KBM-7 (cell line): ENCODE measurements at places on chromosomes 2 and 18.

- DNase-seq: no peak
These were observed 58.4 kb upstream of the NT5C1B start for GRCh38 chr2:18647731-18648130.

DNA sequence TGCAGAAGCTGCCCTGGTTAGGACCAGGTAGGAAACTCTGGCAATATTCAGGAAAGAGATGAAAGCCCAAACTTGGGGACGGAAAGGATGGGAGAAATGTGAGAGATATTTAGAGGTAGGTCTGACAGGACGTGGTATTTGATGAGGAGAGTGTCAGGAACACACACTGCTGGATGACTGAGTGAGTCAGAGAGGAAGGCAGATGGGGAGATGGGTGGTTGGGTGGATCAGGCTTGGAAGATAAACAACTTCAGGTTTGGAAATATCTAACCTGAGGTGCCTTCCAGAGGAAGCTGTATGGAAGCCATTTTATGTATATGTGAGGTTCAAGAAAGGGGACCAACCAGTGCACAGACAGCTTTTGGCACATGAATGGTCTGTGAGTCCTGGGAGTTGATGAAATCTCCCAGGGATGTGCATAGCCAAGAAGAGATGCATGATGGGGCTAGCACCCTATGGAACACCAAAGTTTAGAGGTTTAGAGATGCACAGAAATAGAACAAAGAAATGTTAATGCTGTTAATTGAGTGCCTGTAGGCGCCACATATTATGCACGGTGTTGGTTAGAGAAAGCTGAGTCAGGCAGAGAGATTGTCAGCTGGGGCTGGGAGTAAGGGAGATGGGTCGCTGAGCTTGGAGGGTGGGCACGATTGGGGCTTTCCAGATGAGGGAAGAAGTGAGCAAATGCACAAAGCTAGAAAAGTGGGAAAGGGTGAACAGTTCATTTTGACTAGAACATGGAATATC lies 101.0 kb downstream of the VIT start:
- DNase-seq: no peak

DNA sequence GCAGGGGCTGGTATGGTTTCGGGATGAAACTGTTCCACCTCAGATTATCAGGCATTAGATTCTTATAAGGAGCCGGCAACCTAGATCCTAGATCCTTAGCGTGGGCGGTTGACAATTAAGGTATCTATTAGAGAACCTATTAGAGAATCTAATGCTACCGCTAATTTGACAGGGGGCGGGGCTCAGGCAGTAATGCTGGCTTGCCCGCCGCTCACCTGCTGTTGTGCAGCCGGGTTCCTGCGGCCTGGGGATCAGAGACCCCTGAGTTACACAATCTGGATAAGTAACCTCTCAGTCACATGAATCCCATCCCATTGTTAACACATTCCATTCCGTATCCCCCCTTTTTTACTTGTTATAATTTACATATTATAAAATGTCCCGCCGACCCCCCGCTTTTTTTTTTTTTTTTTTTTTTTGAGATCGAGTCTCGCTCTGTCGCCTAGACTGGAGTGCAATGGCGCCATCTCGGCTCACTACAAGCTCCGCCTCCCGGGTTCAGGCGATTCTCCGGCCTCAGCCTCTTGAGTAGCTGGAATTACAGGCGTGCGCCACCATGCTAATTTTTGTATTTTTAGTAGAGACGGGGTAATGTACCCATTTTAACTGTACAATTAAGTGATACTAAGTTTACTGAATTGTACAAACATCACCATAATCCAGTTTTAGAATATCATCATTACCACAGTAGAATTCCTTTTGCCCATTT lies 42.0 kb upstream of the GPD2 start:
- no peak for DNase-seq

GRCh38 chr2:43370705-43371104 lies 144.3 kb upstream of the ZFP36L2 start:
- DNase-seq: no peak

GRCh38 chr2:224165901-224166319 lies 126.8 kb upstream of the SERPINE2 start:
- no peak for DNase-seq

DNA sequence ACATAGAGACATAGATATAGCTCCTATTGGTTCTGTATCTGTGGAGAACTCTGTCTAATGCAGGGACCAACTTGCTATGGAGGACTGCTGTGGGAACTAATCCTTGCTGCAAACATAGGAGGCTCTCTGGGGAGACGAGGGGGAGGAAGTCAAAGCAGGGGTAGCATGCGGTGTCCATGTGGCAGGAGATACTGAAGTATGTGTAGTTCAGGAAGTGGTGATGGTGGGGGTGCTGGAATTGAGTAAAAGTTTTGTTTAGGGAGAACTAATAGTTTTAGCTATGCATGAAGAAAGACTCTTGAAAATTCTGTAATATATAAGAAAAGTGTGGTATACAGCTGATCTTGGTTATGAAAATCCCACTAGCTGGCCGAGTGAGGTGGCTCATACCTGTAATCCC lies 62.0 kb downstream of the ANKRD44 start:
- DNase-seq: peak; percentile 76

DNA sequence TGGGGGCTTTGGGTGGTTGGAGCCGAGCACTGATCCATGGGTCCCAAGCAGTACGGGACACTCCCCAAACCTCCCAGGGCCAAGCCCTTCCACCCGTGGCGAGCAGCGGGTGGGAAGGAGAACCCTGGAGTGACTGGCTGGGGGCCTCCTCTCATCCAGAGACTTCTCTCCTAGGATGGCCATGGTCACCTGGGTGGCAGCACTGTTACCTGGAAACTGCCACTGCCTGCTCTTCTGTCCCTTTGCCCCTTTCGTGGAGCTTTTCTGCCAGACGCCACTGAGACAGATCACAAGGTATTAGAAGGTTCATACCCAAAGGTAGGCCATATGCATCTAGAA lies 26.9 kb downstream of the CENPO start:
- no peak for DNase-seq

DNA sequence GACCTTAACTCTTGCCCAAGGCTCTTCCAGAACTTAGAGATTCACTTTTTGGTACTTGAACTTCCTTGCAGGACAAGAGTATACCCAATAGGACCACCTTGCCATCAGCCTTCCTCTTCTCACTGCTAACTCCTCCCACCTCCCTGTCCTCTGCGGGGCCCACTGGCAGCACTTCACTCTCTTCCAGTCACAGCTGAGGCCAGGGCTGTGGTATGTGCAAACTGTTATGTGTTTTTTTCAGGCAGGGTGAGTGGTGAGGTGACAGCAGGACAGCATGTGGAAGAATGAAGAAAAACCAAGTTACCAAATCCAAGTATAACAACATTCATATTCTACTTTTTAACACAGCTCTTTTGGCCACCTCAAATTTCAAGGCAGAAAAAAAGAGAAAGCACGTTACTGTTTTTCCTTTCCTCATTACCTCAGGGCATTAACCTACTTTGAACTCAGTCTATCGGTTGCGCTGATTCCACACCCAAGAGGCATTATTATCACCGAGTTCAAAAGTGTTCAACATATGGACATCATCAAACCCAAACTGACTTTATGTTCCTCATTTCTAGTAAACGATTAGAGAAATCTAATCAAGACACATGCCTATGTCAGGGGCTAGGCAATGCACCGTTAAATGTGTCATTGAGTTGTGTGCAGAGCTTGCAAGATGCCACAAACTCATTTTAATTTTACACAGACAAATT lies 605.2 kb upstream of the SYT4 start:
- no peak for DNase-seq

GRCh38 chr2:96565111-96565510 lies 28.6 kb downstream of the ARID5A start:
- DNase-seq: no peak

GRCh38 chr2:70887208-70887549 lies 48.5 kb upstream of the ATP6V1B1 start:
- DNase-seq: no peak

DNA sequence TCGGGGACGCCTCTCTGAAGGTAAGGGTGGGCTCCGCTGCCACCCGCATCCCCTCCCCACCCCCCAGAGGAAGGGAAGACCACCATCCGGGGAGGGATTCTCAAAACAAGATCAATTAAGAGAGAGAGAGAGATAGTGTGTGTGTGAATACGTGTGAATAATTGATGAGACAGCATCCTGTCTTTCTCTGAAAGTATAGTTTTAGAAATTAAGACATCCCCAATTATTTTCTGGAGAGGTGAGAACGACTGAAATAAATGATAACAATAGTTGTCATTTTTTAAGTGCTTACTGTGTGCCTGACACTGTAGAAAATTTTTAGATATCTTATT lies 751 bp downstream of the IL18R1 start:
- DNase-seq: no peak

DNA sequence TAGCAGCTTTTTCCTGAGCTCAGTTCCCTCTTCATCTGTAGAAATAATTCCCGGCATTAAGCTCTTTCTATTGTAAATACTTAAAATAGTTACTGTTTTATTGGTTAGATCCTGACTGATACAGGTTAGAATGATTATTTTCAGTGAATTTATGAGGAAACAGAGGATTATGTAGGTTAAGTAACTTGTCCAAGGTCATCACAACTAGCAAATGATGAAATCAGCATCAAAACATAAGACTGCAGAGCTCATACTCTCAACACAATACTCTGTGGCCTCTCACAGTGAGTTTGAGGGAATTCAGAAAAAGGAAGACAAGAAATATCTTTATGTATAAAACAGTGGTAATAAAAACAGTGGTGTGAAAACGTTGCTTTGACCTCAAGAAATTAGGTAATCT lies 113.2 kb upstream of the DLX2 start:
- no peak for DNase-seq

DNA sequence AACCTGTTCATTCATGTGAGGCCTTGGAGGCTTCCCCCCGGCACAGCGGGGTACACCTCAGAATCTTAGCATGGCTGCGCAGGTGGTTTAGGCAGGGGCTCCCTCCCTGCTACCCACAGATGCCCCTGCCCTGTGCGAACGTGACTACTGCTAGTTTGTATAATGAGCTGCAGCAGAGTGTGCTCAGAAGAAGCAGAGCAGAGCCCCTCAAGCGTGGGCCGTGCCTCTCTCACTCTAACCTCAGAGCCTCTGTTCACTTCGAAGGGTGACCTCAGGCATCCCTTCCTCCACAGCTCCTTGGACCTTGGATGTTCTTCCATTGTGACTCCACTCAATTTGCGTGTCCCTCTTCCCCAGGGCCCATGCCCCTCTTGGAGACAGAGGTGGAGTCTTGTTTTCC lies 161.6 kb downstream of the CTIF start:
- no peak for DNase-seq

GRCh38 chr18:9329471-9329870 lies 5.1 kb upstream of the TWSG1 start:
- no peak for DNase-seq

DNA sequence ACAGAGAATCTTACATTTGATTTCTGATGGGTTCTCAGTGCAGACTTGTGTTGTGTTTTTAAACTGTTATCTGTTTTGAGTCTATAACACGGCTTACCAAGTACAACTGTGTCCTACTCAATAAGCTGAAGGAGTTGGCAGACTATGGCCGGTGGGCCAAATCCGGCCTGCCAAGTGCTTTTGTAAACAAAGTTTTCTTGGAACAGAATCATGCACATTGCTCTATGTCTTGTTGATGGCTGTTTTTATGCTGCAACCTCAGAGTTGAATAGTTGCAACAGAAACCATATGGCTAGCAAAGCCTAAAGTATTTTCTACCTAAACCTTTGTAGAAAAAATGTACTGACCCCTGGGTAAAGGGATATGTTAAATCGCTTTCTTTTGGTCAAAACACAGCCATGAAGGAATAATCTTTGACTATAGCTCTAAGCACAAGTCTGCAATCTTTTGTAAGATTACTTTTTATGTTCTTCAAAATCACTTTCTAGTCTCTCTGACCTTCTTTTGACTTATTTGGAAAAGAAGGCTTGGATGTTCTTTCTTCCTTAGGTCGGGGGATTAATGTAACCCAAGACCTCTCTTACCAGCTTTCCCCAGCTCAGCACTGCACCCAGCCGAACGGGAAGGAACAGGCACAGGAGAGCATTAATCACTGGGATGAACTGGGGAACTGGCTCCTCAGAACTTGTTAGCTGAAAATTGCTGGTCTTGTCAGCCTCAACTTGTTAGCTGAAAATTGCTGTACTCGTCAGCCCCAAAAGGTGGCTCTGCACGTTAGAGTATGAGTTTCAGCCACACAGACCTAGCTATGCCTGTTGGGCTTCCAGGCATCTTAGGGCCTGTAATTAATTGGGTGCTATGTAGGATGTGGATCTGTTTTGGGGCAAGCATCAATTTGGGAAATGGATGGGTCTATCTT lies 75.4 kb downstream of the CD8B2 start:
- DNase-seq: no peak

DNA sequence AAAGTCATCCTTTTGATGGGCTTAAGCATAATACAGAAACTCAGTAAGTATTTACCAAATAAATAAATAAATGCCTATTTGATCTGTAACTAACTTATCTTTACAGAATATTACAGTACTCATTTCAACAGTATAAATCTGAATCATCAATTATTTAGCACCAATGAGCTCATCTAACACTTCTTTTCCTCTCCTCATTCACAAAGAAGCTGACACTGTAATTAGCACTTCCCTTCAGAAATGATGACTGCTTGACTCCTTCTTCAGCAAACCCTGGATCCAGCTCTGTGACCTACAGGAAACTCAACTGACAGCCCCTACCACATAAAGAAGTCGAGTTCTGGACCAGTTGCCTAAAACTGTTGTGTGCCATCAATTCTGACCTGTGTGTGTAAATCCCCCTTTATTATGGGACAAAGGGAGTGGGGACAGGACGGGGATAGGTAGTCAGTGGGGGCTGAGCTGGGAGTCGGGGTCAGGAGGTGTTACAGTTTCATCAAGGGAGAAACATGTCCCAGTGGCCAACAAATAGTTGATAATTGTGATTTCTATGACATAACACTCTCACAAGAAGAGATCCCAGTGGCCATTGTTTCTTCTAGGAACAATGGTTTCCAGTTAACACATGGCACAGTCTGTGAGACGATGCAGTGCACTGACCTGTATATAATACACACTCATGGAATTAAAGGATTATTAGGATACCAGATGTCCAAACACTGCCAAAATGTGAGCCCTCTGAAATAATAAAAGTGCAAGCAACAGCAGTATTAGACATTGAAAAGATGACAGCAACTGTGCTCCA lies 68.7 kb downstream of the STK39 start:
- DNase-seq: no peak

GRCh38 chr2:205889114-205889513 lies 196.9 kb downstream of the INO80D start:
- DNase-seq: no peak

DNA sequence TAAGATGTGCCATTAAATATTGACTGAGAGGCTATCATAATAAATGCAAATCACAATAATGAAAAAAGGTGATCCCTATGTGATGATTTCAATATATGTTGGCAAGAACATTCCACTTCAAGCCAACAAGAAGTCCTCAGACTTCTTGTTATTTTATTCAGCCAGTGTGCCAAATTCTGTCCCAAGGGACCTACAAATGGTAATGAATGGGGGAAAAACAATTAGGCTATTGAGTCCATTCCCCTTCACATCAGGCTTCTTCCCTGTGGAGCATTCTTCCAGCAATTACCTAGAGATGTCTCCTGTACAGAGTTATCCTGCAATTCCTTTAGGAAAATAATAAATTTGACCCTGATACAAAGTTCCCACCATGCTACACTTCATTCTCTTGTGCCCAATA lies 144.4 kb downstream of the PIEZO2 start:
- no peak for DNase-seq
